ENCODE measurements at places on chromosomes 11 and 22.

DNA sequence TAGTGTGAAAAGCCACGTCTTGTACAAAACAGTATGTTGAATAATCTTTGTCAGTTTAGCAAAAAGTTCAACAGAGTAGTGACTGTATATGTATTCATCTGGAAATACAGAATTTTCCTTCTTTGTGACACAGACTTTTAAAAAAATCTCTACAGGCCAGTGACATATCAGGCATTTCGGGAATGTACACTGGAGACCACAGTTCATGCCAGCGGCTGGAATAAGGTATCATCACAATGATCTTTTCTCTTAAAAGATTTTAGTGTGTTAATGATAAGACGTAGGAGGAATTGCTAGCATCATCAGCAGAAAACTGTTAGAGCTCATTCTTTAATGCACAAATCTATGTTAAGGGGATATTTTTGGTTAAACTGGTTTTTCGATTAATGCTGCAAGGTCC lies 57.4 kb downstream of the BCL2L13 start:
- no peak for DNase-seq

DNA sequence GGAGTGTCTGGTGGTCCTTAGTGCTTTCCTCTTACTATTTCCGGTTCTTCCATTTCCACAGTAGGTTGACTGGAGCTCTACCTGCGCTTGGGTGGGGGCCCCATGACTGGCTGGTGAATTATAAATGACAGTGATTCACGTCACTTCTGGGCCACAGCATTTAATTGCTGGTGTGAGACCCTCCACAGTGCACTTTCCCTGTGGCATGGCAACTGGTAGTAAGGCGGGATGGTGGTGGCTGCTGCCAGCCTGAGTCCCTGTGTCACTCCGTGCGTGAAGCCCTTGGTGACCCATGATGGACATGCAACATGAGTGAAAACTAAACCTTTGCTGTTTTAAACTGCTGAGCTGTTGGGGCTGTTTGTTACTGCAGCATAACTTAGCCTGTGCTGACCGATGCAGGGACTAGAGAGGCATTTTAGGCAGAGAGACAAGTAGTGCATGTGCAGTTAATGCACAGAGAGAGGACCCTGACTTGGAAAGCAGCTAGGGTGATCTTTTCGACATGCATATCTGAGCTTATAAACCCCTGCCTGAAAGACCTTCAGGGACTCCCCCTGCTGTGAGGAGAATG lies 3.1 kb downstream of the PRDM11 start:
- no peak for DNase-seq

DNA sequence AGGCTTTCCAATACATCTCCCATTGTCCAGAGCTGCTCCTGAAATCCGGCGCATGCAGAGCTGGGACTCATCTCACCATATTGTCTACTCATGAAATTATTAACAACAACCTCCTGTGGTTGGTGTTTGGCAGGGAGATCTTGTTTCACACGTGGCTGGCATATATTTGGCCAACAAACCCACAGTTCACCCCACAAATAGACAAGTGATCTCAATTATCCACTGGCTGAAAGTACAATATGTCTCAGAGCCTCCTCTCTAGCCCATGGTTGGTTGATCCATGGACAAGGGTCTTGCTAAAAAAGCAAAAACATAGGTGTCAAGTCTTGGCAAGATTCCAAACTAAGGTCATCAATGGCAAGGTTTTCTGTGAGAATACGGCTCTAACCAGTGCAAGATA lies 386.9 kb downstream of the ETS1 start:
- DNase-seq, result no peak

- DNase-seq, result no peak
Measured at GRCh38 chr11:61902313-61902712, 11.0 kb upstream of the FADS3 start.

DNA sequence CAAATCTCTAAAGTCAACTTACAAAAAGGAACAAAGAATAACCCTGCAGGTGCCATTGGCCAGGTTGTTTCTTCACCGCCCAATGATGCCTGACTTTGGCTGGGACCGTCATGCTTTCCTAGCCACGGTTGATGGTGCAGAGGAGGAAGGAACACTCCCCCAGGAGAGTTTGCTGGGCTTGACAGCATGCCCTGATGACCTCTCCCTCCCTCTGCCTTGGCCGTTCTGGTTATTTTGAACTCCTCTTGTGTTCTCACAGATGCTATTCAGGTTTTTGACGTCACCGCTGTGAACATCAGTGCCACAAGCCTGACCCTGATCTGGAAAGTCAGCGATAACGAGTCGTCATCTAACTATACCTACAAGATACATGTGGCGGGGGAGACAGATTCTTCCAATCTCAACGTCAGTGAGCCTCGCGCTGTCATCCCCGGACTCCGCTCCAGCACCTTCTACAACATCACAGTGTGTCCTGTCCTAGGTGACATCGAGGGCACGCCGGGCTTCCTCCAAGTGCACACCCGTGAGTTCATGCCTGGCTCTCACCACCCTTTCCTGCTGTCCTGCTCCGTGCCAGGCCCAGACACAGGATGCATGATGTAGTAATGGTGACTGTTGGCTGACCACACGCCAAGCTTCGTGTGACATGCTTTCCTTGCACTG lies 89.0 kb upstream of the OR4B1 start:
- DNase-seq, result no peak
